ENCODE measurements at places on chromosomes 2 and 18. TPM values are rescaled to one million over a fixed set of nuclear protein-coding genes. Genes with fewer than 3 reads are reported as not detected.
A peak's percentile ranks its signal among the peaks of the same experiment; 100 is the strongest.

ID2 gene
- 150 TPM for total RNA-seq

SYT4 gene
- not detected for total RNA-seq

ALPP gene
- total RNA-seq, result not detected

IL36A gene
- total RNA-seq, result not detected

CDK15 gene
- 1.3 TPM for total RNA-seq

RASGRP3 gene
- 0.50 TPM for total RNA-seq

HADHA gene
- 144 TPM for total RNA-seq

NR4A2 gene
- total RNA-seq, result 0.17 TPM

RABL2A gene
- 6.9 TPM for total RNA-seq

AMER3 gene
- total RNA-seq, result not detected

IL18R1 gene
- 5.4 TPM for total RNA-seq

- no peak for DNase-seq
Measured at GRCh38 chr2:28387082-28387960, 5.3 kb upstream of the FOSL2 start.

DNA sequence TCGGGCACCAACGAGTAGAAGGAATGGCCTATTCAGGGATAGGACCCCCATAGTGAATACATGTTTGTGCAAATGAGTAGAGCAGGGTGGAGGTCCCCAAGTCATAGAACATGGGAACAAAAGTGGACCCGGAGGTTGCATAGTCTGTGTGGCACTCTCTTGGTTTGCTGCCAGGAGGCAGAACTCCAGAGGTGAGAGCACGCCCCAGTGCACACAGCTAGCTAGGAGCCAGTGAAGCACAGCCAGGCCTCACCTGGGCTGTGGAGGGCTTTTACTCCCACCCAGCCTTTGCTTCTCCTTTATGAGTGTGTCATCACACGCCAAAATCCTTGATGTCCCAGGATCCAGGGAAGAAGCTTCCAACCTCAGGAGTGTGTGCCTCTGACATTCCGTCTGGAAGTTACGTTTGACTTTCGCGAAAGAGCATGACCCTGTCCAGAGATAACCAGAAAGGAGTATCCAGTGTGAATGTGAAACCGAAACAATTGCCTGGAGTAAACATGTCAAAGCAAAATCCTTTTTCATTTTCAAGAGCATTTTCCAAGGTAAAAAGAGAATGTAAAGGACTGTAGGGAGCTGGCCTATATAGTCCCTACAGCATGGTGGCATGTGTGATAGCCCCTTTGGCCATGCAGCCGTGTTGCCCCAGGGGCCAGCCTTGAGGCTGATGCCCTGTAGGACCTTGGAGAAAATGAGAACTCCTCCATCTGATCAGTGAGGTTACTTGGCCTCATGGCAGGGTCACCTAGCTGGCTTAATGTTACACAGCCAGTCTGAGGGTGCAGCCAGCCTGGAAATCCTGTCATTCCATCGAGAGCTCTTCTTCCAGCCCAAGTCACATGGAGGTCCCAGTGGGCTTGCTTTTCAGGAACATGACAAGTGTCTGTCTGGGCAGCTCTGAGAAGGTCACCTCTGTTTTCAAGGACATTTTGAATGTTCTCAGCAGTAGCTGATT lies 8.8 kb downstream of the TRIB2 start:
- no peak for DNase-seq

- DNase-seq, result peak; percentile 62
Measured at GRCh38 chr2:203783496-203784203, 77.2 kb downstream of the CD28 start.

GRCh38 chr2:201618744-201619662 lies 24.3 kb downstream of the TMEM237 start:
- DNase-seq, result peak; percentile 78

DNA sequence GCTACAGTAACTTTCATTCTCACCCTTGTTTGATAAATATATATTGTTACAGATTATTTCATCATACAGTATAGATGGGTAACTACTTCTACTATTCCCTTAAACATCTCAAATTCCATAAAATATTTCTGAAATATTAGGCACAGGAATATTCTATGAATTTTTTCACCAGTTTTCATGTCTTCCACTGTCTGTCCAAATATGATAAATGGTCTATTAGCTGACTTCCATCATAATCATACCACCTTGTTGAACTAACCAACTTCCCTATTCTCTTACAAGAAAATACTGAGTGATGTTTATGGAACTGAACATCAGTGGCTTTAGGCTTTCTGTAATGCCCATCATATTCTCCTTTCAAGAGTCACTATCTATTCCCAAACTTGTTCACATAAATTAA lies 82.4 kb downstream of the TRAPPC8 start:
- DNase-seq, result peak; percentile 24

DNA sequence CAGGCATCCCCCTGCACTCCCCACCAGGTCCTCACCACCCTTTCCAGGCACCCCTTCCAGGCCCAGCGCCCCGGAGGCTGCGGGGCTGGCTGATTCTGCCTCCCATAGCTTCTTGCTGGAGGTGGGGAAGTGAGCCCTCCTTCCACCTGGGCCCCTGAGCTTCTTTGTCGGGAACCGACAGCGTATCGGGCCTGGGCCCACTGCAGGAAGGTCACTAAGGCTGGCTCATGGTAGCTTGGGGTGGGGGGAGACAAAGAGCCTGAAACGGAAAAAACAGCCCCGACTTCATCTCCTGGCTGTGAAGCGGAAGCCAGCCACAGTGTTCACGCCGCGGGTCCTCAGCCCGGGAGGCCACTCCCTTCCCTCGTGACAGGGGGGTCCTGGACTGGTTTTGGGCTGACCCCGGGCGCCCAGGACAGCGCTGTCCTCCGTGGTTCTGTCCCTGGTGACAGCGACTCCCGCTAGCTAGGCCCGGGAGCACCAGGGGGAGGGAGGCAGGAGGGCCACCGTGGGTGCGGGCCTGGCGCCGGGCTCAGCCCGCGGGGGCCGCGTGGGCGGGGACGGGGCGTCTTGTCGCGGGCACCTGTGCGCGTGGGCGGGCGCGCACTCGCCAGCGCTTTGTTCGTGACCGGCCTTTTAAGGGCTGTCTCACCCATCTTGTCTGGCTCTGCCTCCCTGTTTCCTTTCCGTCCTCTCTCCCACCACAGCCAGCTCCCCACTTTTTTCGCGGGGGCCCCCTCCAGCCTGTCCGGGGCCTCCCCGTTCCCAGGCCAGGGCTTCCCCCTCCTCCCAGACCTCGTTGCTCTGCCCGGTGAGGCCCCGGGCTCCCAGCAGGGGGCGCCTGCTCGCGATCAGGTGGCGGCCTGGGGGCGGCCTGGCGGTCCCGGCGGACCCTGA lies 64.9 kb downstream of the DNMT3A start:
- DNase-seq, result peak; percentile 39

DNA sequence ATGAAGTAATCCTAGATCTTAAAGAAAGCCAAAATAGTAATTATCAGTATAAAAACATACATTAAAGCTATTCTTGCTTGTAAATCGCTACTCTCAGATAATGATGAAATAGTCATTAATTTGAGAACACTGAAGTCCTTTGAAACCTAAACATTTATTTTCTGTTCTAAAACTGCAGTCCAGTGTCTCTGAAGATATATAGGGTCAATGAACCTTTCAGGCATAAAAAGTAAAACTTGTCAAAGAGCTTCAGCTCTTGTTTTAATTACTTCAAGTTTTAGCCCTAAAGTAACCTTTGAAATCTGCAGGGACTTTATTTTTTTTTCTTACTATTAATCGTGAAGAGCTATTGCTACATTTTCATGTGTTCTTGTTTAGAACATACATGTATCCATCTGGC lies 116.3 kb downstream of the KYNU start:
- no peak for DNase-seq

DNA sequence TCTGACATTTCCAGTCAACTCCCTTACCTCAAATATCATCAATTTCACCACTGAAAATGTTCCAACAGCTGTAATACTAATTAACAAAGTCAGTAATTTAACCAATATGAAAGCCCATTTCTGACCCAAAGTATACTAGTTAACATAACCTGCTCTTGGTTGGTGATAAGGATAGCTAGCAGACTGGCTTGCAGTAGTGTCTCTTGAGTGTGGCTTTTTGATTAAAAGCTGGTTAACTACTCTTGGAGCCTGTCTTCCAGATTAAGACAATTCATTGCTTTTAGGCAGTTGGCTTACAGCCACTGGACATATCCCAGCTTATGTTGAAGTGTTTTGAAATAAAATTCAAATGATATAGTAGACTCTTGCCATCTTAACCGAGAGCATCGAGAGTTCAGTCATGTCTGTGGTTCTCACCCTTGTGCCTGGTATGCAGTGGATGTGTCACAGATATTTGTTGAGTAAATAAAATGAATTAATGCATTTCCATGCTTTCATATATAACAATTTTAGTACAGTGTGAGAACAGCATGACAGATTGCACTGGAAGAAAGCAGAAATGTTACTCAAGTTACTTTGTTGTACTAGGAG lies 158.1 kb downstream of the TANC1 start:
- DNase-seq, result peak; percentile 97

- DNase-seq, result no peak
Measured at GRCh38 chr2:132416723-132417395, at the start of gene GPR39. Gene GPR39, plus strand, starts transcription at chr2:132416805.

GRCh38 chr2:7954234-7954633 lies 727.6 kb upstream of the ID2 start:
- no peak for DNase-seq

- DNase-seq, result peak; percentile 42
Measured at GRCh38 chr2:161250864-161251436, 57.3 kb upstream of the PSMD14 start.

GRCh38 chr2:173254659-173255058 lies 100.0 kb upstream of the CDCA7 start:
- no peak for DNase-seq

DNA sequence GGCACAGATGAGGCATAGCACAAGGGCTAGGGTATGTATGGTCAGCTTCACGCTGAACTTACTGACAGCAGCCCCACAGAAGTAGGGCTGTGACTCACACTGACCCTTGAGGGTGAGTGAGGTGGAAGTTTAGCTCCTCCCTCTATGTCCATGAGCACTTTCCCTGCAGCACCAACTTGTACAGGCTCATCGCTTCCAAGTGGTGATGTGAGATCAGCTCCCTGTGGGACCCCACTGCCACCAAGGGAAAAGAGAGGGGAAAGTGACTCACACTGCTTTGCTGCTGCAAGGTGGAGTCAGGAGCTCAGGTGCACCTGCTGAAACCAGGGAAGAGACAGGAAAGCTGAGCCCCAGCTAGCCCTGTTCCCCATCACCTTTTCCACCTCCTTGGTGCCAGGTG lies 91.5 kb downstream of the TEX51 start:
- no peak for DNase-seq

DNA sequence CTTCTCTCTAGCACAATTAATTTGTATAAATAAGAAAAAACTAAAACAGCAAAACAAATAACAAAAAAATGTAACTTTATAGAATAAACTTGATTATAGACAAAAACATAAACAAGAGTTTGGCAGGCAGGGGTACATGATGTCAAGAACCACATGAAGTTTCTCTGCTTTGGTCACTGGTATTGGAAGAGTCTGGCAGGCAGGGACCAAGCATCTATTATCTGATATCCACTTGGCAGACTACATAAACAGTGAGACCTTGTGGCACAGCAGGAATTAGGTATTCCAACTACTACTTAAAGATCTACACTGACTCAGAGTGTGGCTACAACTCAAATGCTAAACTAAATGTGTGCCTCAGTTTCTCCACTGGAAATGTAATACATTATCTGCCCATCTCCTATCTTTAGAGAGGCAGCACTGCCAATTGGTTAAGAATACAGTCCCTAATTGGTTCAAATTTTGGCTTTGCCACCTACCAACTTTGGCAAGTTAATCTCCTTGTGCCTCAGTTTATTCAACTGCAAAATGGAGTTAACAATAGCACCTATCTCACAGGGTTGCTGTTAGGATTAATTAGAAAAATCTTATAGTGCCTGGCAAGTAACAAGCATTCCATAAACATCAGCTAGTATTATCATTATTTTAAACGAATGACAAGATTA lies 2.7 kb downstream of the MAP4K3 start:
- DNase-seq, result peak; percentile 22

- peak; percentile 50 for DNase-seq
Measured at GRCh38 chr2:144508172-144508851, 11.6 kb downstream of the ZEB2 start.

- no peak for DNase-seq
Measured at GRCh38 chr2:238495422-238495821, 68.7 kb downstream of the ASB1 start.

- no peak for DNase-seq
Measured at GRCh38 chr2:147420947-147421675, 423.7 kb upstream of the ACVR2A start.

- DNase-seq, result no peak
Measured at GRCh38 chr2:217889656-217890055, 113.1 kb downstream of the TNS1 start.

- peak; percentile 83 for DNase-seq
Measured at GRCh38 chr2:23697256-23698075, 229.5 kb downstream of the ATAD2B start.

DNA sequence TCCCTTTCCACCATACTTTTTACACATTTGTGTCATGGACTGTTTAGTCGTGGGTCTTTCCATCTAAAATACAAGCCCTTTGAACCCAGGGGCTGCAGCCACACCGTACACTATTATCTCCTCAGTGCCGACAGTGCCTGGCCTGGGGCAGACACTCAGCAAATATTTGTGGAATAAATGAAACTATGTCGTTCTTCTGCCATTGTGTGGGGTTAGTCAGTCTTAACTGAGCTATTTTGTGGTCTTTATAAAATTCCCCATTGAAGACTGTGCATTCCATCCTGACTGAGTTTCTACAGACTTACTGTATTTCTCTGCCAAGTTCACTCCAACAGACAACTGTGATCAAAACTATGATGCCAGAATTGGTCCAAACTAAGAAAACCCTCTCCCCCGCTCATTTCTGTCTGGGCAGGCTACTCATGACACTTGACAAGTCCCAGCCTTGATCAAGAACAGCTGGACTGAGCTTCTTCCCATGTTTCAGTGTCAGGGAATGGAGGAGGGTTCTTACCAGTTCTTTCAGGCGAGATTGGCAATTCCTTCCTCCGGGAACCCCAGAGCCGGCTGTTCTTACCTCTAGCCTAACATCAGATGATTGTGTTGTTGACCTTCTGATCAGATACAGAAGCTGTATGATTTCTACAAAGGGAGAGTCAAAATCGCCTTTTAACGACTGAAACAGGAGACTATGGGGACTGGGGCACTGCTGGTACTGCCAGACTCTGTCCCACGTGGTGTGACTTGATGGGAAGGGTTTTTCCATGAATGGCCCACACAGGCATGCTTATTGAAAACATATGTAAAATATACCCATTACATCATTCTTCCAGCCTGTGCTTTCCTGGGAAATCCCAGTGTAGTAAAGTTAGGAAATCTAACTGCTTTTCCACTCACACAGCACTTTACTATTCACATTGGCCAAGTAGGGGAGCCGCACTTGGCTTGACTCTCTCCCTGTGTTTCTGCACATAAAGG lies 77.4 kb upstream of the NPAS2 start:
- DNase-seq, result peak; percentile 99

GRCh38 chr2:122740594-122740948 lies 985.1 kb downstream of the TSN start:
- DNase-seq, result no peak

GRCh38 chr18:23929362-23929930 lies 85.1 kb upstream of the TTC39C start:
- no peak for DNase-seq

DNA sequence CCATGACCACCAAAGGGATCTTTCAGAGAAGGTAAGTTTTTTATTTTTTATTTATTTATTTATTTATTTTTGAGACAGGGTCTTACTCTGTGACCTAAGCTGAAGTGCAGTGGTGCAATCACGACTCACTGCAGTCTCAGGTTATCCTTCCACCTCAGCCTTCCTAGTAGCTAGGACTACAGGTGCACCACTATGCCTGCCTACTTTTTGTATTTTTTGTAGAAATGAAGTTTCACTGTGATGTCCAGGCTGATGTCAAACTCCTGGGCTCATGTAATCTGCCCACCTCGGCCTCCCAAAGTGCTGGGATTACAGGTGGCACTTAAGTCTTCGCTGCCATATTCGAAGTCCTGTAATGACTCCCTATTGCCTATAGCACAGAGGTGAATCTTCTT lies 342.5 kb downstream of the CYRIA start:
- DNase-seq, result no peak
